Hair follicle dermal papilla cell (primary cell): ENCODE measurements at places on chromosomes 6 and 20. TPM values are rescaled to one million over a fixed set of nuclear protein-coding genes. Genes with fewer than 3 reads are reported as not detected.

EYA2 gene
- 1.5 and 2.6 TPM in 2 replicates for total RNA-seq

DPPA5 gene
- total RNA-seq, result not detected in 2 replicates

L3MBTL3 gene
- total RNA-seq, result 11.4 and 11.7 TPM in 2 replicates

GNAS gene
- total RNA-seq, result 617 and 716 TPM in 2 replicates

TMEM200A gene
- total RNA-seq, result 21.3 and 27.1 TPM in 2 replicates

SCUBE3 gene
- 3.0 and 9.4 TPM in 2 replicates for total RNA-seq

SRPK1 gene
- 35.9 and 44.0 TPM in 2 replicates for total RNA-seq

ARFGEF3 gene
- 1.5 and 1.7 TPM in 2 replicates for total RNA-seq

SLC26A8 gene
- total RNA-seq, result not detected in 2 replicates

MLN gene
- not detected in 2 replicates for total RNA-seq
